ENCODE measurements at places on chromosomes 11 and 22. TPM values are rescaled to one million over a fixed set of nuclear protein-coding genes. Genes with fewer than 3 reads are reported as not detected.

DNA sequence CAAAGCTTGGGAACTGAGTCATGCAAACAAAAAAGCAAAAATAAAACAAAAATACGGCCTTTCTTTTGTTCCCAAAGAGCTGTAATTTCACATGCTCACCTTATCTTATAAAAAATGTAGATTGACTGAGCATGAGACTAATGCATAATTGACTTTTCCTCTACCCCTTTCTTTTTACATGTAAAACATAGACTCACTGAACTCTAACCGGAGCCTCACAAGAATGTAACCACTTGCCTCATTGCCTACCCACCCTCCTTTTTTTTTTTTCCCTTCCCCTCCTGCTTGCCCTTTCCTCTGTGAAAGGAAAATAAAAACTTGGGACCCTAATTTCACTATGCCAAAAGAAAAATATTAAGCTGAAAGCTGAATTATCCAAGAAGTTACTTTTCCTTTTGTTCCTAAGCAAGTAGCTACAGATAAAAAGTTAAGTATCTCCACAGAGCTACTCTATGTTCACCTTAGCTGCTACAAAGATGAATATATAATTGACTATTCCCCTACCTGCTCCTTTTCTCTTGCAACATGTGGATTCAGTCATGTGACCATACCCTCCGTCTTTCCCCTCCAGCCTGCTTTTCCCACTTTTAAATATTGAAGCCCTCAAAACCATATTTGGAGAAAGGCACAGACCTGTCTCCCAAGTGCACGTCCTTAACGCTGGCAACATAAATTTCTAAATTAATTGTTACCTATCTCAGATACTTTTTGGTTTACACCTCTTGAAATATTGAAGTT is 39.6 kb upstream of the WEE1 start:
- H3K4me1 ChIP-seq: peaks cover 4% of the 10 kb centered on the region
- no peak for DNase-seq
- H3K36me3 ChIP-seq: peaks cover 5% of the 10 kb centered on the region
- H3K27ac ChIP-seq: no peak overlapping the region
- no peaks in the 10 kb centered on the region for H3K27me3 ChIP-seq

DNA sequence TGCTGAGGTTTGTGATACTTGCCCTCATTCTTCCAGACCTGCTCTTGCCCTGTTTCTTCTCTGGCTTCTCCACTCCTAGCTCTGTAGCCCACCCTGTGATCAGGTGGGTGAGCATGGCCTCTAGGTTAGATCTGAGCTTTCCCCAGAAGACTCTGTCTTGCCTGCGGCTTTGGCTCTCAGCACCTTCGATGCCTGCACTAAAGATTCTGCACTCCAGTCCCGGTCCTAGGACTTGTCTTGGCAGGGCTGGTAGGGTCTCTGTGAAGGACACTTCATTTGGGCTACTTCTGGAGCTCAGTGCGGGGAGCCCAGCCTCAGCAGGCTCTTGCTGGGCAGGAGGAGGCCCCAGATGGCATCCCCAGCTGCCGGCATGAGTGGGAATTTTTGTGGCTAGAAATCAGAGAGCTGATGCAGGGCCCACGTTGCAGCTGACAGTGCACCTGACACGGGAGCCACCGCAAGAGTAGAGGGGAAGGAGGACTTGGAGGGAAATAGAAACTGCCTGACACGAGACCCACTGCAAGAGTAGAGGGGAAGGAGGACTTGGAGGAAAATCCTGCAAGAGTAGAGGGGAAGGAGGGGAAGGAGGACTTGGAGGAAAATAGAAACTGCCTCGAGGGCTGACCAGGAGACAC is 226.9 kb upstream of the B3GAT1 start:
- no peaks in the 10 kb centered on the region for H3K36me3 ChIP-seq
- no peak for DNase-seq
- H3K27ac ChIP-seq: no peak overlapping the region
- no peaks in the 10 kb centered on the region for H3K27me3 ChIP-seq
- H3K4me3 ChIP-seq: no peak overlapping the region
- H3K4me1 ChIP-seq: no peaks in the 10 kb centered on the region

DNA sequence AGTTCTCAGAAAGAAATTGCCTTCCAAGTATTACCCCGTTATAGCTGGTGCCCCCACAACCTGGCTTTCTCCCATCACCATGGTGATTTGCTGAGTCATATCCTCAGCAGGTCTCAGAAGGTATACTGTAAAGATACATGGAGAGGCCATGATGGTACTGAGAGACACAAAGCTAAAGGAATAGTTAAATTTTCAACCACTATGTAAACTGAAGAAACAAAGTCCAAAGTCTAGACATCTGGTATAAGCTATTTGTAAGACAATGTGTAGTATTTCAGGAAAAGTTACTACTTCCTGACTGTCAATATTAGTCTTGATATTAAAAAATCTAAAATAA is 377.1 kb downstream of the DCDC1 start:
- H3K4me1 ChIP-seq: no peaks in the 10 kb centered on the region
- no peak overlapping the region for H3K4me3 ChIP-seq
- no peaks in the 10 kb centered on the region for H3K36me3 ChIP-seq
- DNase-seq: no peak
- H3K27ac ChIP-seq: no peak overlapping the region

DNA sequence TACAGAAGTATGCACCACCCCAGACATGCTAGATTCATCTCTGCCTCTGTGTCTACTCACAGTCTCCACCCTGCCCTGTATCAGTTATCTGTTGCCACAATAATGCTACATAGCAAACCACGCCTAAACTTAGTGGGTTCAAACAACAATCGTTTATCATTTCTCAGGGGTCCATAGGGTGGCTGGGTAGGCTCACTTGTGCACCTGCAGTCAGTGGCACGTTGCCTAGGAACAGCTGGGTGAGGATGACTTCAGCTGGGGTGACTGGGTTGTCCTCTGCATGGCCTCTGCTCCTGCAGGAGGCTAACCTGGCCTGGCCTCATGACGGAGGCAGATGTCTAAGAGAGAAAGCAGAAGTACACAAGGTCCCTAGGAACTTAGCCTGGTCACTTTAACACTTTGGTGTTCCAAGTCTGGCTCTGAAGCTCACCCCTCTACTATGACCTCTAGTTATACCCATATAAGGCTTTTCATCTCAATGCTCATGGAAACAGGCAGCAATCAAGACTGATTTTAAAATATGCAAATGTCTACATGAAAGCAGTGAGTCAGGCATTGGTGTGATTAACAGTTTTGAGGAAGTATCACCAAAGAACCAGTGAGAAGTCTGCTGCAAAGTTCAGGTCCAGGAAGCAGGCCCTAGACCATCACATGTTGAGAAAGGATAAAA is 10.7 kb downstream of the OLFML1 start:
- no peaks in the 10 kb centered on the region for H3K27me3 ChIP-seq
- H3K4me1 ChIP-seq: peaks cover 4% of the 10 kb centered on the region
- no peaks in the 10 kb centered on the region for H3K36me3 ChIP-seq
- no peak overlapping the region for H3K4me3 ChIP-seq
- H3K27ac ChIP-seq: no peak overlapping the region

The OR2AG2 gene
- total RNA-seq: 0.20 TPM

The TMEM191C gene
- 1.8 TPM for total RNA-seq

DNA sequence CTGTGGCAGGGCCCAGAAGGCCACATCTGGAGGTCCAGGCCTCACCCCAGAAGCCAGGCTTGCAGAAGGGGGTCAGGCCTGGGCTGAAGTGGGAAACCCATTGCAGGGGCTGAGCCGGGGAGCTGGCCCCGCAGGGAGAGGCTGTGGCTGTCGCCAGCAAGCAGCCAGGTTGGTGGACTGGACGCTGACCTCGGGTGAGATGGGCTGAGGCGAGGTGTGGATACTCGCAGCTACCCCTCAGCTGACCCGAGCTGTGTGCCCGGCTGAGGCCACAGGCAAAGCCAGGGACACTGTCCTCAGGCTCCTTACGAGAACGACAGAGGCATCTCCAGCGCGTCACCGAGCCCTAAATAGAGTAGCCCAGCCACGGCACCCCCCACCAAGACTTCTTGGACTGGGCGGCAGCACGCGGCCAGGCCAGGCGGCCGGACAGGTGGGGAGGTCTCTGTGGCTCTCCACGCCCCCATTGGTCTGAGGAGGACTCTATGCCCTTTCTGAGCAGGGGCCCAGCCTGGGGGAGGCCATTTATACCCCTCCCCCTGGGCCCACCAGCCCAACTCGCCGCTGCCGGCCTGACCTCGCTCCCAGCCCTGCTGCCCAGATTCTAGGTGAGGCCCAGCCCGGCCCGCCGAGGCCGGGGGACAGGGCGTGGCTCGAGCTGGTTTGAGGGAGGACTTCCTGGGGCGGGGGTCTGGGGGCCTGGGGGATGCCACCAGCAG is at the start of gene TNNI2:
Gene TNNI2, plus strand, starts transcription at position 556 of the 719 bp plus-strand sequence. CDS start 716 bp downstream, outside the sequence.
- H3K4me1 ChIP-seq: peaks cover 3% of the 10 kb centered on the region
- H3K27me3 ChIP-seq: no peaks in the 10 kb centered on the region
- H3K36me3 ChIP-seq: no peaks in the 10 kb centered on the region
- H3K27ac ChIP-seq: no peak within 1 kb of the TSS
- H3K4me3 ChIP-seq: no peak within 1 kb of the TSS

DNA sequence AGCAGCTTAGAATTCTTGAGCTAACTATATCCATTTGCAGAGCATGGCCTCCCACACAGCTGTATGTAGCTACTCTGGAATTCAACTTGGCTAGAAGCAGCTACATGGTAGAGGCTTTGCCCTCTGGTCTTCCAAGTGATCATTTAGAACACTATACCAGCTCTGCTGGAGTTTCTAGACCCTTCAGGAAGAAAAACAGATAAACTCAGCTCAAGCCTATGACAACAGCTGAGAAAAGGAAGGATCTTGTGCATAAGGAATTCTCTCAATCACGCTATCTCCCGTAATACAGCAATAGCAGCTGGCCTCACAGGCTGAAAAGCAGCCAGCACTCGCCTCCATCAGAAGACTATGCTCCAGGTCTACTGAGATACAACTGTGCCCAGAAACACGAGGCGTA is 50.6 kb upstream of the APOA1 start:
- H3K27me3 ChIP-seq: no peaks in the 10 kb centered on the region
- H3K4me3 ChIP-seq: no peak overlapping the region
- peaks cover 3% of the 10 kb centered on the region for H3K4me1 ChIP-seq
- H3K36me3 ChIP-seq: no peaks in the 10 kb centered on the region
- H3K27ac ChIP-seq: no peak overlapping the region
- DNase-seq: no peak

DNA sequence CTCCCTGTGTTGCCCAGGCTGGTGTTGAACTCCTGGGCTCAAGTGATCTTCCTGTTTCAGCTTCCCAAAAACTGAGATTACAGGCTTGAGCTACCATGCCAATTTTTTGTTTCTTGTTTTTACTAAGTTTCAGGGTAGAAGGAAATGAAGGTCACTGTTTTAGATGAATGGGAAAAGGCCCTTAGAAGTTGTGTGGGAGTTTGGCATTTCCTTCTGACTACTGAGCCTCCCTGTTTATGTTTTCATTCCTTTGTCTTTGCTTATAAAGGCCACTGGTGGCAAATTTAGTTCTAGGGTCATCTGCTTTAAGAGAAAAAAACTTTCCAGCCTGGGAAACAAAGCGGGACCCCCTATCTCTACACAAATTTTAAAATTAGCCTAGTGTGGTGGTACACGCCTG is 22.1 kb downstream of the SRPRA start:
- H3K4me1 ChIP-seq: no peaks in the 10 kb centered on the region
- H3K4me3 ChIP-seq: no peak overlapping the region
- no peak for DNase-seq

The SLC25A1 gene
- 99.3 TPM for total RNA-seq

GRCh38 chr22:42813501-42813900 is 43.6 kb downstream of the ARFGAP3 start:
- no peak overlapping the region for H3K27ac ChIP-seq
- no peak overlapping the region for H3K4me3 ChIP-seq

- no peaks in the 10 kb centered on the region for H3K27me3 ChIP-seq
- no peak for DNase-seq
- no peaks in the 10 kb centered on the region for H3K36me3 ChIP-seq
- no peaks in the 10 kb centered on the region for H3K4me1 ChIP-seq
- H3K27ac ChIP-seq: no peak overlapping the region
- no peak overlapping the region for H3K4me3 ChIP-seq
Measured at GRCh38 chr11:62157603-62158002, 32.4 kb upstream of the SCGB1D1 start.

DNA sequence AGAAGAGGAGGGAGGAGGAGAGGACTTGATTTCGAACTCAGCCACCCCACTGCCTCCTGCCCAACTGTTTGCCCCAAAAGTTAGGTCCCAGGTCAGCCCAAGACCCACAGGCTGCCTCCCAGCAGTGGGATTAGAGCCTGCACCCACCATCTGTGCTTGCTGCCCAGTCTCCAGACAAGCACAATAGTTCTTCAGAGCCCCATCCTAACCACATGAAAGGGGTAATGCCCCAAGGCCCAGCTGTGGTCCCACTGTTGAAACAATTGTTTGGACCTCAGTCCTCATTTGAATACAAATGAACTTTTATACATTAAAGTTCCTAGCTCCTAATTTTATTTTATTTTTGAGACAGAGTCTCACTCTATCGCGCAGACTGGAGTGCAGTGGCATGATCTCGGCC is 5.4 kb upstream of the VPS51 start:
- no peak overlapping the region for H3K4me3 ChIP-seq
- H3K36me3 ChIP-seq: no peaks in the 10 kb centered on the region
- H3K27me3 ChIP-seq: no peaks in the 10 kb centered on the region
- H3K4me1 ChIP-seq: peaks cover under 1% of the 10 kb centered on the region

GRCh38 chr22:35170716-35171697 is 86.3 kb upstream of the HMGXB4 start:
- no peaks in the 10 kb centered on the region for H3K36me3 ChIP-seq
- no peak overlapping the region for H3K4me3 ChIP-seq
- no peak overlapping the region for H3K27ac ChIP-seq
- no peak for DNase-seq
- H3K4me1 ChIP-seq: no peaks in the 10 kb centered on the region

DNA sequence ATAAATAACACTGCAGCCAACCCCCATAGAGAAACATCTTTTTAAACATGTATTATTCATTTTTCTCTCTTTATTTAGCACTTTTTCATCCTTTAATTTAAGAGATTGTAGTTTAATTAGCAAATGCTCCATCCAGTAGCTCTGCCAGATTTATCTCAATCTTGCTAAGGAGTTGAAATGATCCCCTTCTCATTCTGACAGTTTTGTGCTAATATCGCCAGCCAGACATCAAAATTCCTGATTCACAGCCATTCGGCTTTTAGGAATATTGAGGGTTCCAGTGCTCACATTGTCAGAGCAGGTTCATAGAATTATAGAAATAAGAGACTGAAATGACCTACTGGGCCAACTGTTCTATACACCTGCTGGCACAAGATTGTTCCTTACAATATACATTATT is 77.8 kb downstream of the CASP12 start:
- H3K27me3 ChIP-seq: no peaks in the 10 kb centered on the region
- H3K27ac ChIP-seq: no peak overlapping the region
- no peaks in the 10 kb centered on the region for H3K36me3 ChIP-seq
- H3K4me1 ChIP-seq: no peaks in the 10 kb centered on the region
- DNase-seq: no peak

Measured in left lung (tissue), 14 donors.